DMS 273 treated with DMSO at 0.1 percent for 48 hours (cell line): ENCODE measurements at places on chromosomes 12 and 14.

- no peak for DNase-seq
These were observed 1.7 kb downstream of the FBXO34 start for GRCh38 chr14:55272922-55273321.

- no peak for DNase-seq
These were observed 167.3 kb upstream of the RTL1 start for GRCh38 chr14:101070540-101071492.

DNA sequence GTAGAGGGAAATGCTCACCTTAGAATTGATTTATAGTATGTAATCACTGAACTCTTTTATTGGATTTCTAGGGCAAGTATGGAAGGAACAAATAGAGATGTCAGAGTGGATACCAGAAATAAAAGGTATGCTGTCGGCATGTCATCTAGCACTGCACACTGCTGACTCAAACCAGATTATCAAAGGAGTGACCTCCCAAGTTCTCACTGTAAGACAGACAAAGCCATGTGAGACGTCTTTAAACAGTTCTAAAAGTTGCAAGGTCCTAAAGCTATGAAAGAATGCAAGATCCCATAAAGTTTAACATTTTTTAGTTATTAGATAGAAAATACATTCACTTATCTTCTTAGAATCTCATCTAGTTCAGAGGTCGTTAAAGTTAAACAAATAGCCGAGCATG is 70.0 kb upstream of the CPM start:
- DNase-seq, result no peak

DNA sequence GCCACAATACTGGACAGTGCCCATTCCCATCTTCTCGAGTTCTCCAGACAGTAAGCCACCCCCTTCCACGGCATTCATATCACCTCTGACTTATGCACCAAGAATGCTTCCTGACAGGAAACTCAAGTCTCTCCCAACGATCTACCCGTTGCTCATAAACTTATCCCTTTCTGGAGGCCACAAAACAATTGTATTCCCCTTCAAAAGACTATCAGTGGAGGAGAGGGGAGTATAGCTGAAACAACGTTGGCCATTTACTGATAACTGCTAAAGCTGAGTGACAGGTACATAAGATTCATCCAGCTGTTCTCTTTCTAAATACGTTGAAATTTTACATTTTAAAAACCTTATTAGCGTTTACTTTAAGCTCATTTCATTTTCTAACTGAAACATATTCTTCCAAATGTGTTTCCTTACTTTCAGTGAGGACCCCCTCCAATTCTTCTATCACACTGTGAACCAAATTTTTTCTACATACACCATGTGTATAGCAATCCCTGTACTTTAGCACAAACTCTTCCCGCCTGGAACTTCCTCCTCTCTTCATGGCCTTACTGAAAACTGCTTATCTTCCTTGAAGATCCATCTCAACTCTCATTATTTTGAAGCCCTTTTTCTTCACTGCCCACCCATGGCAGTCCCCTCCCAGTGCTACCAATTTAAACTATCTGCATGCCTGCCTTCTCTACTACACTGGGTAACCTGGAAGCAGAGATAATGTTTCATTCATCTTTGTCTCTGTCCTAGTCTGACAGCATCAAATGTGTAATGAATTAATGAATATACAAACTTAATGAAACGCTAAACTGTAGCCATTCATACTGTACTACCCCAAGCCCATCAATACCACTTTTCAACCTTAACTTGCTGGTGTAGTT is 28.8 kb downstream of the ATXN2 start:
- DNase-seq, result no peak

- no peak for DNase-seq
These were observed 1.5 kb downstream of the LGR5 start for GRCh38 chr12:71440763-71441748.

DNA sequence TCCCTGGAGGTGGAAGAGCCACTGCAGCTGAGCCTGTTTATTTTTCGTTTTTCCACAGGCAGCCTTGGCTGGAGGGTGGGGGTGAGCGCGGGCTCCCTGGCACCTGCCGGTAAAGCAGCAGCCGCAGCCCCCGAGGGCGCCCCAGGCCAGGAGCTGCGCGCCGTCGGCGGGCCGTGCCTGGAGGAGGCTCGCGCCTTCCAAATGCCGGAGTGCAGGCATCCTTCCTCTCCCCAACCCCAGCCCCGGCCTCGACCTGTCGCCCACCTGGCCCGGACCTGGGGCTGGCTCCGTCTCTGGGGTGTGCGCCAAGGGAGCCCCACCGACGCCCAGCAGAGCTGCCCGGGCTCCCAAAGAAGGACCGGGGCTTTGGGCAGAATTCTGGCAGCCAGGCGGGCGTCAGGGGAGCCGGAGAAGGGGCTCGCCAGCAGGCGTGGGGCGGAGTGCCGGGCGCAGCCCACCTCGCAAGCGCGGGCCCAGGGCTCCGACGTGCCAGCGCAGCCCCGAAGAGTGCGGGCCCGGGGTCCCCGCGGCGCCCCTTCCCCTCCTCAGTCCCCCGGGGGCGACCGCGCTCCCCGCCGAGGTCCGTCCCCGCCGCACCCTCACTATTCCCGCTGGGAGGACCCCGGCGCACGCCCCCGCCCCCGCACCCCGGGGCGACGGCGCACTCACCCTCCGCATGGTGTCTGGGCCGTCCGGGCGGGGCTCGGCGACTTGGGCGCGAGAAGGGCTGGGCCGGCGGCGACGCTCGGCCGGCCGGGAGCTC is 130.3 kb downstream of the NDUFA12 start:
- DNase-seq, result no peak

DNA sequence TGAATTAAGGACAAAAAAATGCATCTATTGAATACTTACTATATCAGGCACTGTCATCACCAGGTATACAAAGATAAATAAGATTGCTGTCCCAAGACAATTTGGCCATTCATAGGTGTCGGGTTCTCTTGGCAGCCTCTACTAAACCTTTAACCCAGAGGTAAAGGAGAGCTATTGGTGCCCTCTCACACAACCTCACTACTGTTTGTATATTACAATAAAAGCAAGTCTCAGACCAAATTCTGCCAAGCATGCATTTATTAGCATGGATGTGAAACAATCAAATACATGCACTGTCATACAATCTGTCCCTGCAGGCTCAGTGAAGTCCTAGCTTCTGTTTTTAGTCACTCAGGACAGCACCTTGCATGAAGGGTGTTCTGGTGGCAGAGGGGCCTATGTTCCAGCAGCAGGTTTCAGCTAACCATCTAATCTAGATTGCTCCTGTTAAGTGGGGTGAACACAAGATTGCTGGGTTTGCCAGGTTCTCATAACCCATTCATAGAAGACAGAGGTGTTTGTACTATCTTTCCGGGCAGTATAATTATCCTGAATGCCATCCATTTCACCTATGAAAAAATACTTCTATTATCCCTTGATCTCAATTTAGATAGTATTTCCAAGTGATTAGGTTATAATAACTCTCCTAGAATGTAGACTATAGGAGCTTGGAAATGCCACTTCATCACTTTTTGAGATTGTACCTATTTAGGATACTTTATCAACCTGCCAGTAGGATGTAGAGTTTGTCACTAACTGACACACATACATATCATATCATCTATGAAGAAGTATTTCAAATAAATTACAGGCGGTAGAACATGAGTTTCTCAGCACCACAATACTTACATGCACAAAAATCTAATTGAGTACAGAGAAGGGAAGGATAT is 254.0 kb upstream of the KRR1 start:
- no peak for DNase-seq

- no peak for DNase-seq
These were observed 27.0 kb downstream of the HPD start for GRCh38 chr12:121831571-121832245.

DNA sequence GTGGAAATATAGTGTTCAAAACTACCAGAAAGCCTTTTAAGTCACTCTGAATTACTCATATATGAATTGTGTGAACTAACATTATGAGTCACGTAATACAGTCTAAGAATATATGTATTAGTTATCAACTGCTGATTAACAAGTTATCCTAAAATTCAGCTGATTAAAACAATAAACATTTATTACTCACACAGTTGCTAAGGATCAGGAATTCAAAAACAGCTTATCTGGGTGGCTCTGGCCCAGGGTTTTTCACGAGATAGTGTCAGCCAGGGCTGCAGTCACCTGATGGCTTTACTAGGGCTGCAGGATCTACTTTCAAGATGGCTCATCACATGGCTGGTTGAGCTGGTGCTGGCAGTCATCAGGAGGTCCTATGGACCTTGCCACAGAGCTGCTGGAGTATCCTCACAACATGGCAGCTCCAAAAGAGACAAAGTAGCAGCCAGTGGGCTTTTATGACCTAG is 36.5 kb downstream of the CORO1C start:
- no peak for DNase-seq

DNA sequence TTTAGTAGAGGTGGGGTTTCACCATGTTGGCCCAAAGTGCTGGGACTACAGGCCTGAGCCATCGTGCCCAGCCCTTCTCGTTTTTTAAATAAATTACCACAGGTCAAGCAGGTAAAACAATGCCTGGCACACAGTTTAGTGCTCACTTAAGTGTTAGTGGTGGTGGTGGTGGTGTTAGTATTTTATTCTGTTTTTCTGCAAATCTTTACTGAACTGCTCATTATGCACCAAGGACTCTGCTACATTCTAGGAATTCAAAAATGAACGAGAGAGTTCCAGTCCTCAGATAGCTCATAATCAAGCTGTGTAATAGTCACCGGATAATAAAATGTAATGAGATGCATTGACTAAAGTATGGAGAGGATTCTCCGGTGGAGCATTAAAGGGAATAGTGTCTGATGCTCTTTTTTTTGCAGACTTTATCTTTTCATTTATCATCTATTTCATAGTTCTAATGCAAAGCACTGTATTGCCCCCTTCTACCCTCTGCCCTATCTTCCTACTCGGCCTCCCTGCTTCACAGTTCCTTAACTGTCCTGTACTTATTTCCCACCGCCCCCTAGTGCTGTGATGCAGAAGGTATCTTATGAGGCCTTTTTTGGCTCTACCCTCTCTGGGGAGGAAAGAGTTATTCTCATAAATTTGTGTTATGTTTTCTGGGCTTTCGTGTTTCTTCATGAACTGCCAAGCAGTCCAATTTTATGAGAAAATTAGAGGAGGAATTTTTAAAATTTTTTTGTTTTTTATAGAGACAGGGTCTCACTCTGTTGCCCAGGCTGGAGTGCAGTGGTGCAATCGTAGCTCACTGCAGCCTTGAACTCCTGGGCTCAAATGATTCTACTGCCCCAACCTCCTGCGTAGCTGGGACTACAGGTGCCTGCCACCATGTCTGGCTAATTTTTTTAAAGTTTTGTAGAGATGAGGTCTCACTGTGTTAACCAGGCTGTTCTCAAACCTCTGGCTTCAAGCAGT is 1.0 kb downstream of the ITFG2 start:
- peak; percentile 17 for DNase-seq

- no peak for DNase-seq
These were observed 1045.2 kb downstream of the FLRT2 start for GRCh38 chr14:86575141-86575540.

GRCh38 chr14:88140874-88141273 is 135.9 kb downstream of the GPR65 start:
- DNase-seq, result no peak

GRCh38 chr14:21711360-21711961 is 37.8 kb upstream of the OR4E1 start:
- no peak for DNase-seq

- no peak for DNase-seq
These were observed 381.5 kb upstream of the STXBP6 start for GRCh38 chr14:25431211-25432076.

GRCh38 chr12:122216445-122216844 is 9.4 kb downstream of the DIABLO start:
- DNase-seq, result no peak

- no peak for DNase-seq
These were observed 785.3 kb downstream of the TRHDE start for GRCh38 chr12:73057428-73057827.

DNA sequence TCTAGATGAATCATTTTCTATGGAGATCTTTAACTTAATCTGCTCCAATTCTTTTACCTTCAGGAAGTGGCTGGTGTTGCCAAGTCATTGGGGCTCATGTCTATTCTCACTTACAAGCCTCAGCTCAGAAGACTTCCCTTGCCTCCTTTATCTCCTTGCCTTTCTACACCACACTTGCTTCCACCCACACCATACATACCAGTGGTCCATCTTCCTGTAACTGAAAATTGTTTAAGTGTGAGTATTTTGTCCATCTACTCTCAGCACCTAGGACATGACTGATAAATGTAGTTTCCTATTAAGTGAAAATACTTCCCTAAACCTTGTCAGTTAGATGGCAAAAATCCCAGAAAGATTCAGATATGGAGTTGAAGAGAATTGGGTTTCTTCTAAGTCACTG is 199.7 kb upstream of the CPNE8 start:
- no peak for DNase-seq

DNA sequence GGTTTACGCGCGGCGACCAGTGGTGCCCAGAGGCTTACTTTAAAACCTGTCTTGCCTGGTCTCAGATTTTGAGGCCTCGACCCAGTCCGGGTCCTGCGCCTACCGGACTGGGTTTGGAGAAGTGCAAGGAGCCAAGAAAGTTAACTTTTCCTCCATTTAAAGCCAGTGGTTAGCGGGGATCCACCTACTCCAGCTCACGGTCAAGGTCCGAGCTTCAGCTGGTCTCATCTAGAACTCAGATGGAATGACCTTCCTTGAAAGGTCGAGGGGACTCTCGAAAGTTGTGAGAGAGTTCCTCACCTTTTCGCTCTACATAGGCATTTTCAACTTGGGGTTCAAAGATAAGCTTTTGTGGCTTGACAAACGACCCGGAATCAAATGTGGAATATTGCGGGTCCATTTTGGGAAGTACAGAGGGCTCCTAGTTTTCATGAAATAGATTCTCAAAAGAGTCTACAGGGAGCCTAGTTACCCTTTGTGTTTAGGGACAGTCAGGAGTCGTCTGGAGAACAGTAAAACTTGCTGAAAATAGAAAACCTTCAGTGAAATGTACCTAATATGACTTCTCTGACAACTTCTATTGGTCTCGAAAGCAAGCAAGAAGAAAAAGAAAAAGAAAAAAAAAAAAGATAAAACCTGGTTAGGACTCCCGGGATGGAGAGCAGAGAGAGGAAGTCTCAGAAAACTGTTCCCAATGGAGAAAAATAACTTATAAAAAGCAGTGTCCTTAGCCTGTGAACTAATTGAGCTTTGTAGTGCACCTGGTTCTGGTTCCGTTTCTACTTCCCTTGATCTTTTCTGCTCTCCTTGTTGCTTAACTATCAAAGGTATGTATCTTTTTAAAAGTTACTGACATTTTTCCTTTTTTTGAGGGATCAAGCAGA is 1.4 kb downstream of the KCNMB4 start:
- DNase-seq, result no peak

GRCh38 chr12:28936221-28936620 is 212.9 kb upstream of the FAR2 start:
- no peak for DNase-seq

DNA sequence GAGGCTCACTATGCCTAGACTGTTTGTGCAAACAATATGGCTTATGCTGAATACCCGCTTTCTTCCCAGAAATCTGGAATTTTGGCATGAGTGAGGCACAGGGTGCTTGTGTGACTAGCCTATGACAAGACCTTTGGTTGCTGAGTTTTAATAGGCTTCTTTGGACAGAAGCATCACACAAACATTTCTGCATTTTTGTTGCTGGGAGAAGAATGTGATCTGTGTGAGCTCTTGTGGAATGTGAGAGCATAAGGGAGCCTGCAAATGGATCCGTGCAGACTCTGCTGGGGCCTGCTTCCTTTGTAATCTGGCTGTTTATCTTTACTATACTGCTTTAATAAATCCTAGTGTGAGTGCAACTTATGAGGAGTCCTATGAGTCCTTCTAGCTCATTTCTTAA is 83.0 kb upstream of the ZDHHC17 start:
- no peak for DNase-seq

- DNase-seq, result no peak
These were observed 706 bp downstream of the CRACR2A start for GRCh38 chr12:3752096-3752709.
